ENCODE measurements at places on chromosomes 7 and 10.

DNA sequence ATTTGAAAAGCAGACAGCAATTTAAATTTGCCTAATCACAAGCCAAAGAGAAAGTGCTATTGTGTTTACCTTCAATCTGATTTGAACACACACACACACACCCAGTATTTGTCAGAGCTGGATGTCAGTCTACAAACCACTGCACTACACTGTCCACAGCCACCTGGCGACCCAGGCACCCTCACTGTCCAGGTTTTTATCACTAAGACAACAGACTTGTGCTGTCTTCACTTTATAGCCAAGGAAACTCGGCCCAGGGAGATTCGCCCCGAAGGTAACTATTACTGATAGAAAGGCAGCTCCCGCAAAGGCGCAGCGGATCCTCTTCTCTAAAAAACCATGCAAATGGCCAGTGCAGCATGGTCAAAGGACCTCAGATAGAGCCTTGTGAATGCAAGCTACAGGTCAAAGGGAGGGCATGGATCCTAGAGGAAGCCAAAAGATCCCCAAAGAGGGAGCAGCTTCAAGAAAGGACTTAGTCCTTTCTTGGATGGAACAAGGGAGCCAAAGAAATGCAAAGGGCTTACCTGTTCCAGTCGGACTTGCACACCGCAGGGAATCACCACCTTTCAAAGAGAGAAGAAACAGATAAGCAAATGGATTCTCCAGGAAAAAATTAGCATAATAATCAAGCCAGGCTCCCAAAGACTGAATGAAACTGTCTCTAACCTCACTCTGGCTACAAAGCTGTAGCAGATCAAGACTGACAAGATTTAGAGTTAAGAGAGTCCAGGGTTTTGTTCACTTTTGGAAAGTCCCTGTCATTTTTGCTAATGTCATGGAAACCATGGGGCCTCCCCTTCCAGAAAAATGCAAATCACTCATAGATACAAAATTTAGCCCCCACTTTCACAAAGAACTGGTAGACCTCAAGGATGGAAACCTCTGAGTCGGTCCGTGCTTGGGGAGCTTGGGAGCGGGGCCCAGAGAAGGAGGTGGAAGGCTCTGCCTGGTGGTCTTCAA lies 101.1 kb downstream of the TNS3 start:
- peak; percentile 75 for DNase-seq

DNA sequence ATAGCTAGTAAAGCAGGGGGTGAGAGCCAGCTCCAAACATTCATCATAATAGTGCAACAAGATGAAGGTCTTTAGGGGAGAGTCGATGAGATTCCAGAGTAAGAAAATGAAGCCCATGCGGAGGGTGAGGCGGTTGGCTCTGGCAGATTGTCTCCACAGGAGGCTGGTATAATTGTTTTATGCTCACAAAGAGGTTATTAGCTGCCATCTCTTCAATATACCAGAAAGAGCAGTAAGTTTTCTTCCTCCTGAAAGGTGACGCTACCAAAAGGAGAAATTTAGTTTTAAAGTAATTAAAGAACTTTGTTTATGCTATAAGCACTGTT lies 59.2 kb upstream of the KCNIP2 start:
- no peak for DNase-seq

GRCh38 chr7:20651960-20652544 lies 36.6 kb downstream of the ABCB5 start:
- DNase-seq, result no peak

GRCh38 chr7:49479441-49479840 lies 294.0 kb upstream of the VWC2 start:
- no peak for DNase-seq

- no peak for DNase-seq
Measured at GRCh38 chr10:112024079-112024478, 159.5 kb downstream of the GPAM start.

DNA sequence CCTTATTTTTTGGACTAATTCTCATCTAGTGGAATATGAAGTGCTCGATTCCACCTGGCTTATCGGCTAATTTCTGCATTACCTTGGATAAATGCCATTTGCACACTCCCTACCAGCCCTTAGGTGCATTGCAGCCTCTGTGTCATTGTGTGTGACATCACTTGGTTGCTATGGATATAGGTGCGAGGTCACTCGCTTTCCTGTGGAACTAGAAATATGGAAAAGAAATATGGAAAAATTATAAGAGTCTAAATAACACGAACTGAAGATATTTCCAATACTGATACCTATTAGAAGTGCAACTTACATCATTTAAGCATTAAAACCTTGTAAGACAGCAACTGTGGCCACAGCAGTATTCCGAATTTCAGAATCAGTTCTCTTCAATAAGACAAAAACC lies 2.0 kb downstream of the YWHAG start:
- DNase-seq, result no peak

- no peak for DNase-seq
Measured at GRCh38 chr7:143382126-143382790, 1.1 kb downstream of the ZYX start.

DNA sequence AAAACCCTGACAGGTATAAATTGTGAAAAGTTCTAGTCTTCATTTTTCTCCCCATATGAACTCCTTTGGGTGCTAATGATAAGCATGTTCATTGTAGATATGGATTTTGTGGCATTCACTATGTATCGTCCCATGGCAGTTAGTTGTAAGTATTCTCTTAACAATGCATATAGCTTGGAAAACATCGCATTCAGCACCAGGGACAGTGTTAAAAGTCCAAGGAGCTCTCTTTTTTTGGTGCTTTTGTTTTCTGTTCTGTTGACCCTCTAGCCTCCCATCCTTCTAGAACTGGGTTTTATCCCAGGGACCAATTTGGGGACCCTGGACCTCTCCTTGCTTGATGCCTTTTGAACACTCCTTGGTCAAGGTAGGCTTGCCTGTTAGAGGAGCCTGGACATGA lies 37.7 kb downstream of the INSYN2A start:
- DNase-seq, result no peak

- DNase-seq, result no peak
Measured at GRCh38 chr10:110485541-110485940, 12.2 kb upstream of the DUSP5 start.

- DNase-seq, result no peak
Measured at GRCh38 chr7:129908181-129908580, 44.6 kb downstream of the UBE2H start.

DNA sequence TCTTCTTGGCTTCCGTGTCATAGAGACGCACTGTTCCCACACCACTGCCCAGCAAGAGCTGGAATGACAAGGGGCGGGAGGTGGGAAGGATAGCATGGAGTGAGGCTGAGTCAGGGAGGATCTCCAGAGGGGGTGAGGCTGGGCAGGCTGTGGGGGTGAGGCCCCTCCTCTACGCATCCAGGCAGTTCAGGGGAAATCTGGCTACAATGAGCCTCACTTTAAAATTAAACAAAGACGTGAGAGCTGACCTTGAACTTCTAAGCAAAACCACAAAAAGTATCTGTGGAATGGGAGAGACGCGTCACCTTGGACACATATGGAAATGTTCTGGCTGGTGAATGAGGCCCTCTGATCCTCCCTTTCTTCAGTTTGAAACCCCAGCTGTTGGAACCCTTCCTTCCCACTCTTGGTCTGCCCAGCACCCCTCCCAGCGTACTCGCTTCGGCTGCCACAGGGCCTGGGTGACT lies 17.7 kb downstream of the WDR91 start:
- DNase-seq, result no peak

- no peak for DNase-seq
Measured at GRCh38 chr7:915291-916218, 38.9 kb downstream of the ADAP1 start.

DNA sequence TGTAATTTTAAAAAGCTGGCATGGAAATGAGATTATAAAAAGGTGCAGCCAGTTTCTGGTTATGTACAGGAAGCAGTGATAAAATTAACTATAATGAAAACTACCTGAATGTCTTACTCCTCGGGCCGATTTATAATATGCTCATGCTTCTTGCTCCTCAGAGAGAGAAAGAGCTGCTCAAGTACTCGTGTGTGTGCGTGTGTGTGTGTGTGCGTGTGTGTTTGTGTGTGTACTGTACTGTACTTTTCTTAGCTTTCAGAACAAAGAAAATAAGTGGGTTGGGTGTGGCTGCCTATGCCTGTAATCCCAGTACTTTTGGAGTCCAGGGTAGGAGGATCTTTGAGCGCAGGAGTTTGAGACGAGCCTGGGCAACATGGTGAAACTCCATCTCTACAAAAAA lies 96.6 kb upstream of the NMT2 start:
- no peak for DNase-seq

DNA sequence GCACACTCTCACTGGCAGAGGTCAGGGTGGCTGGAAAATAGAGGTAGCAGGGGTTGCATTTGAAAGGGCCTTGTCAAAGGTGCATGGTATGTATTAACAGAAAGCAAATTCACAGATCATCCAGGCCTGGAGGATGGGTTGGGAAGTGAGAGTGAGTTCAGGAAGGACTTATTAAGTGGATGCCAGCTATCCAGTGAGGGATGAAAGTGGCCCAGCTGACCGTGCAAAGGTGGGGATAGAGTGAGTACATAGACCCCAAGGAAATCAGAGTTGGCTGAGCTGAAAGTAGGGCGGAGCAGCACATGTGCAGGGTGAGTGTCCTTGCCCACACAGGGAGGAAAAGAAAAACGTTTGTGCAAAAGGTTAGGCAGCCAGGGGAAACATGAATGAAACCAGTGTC lies 58.1 kb downstream of the HECW1 start:
- DNase-seq, result no peak

DNA sequence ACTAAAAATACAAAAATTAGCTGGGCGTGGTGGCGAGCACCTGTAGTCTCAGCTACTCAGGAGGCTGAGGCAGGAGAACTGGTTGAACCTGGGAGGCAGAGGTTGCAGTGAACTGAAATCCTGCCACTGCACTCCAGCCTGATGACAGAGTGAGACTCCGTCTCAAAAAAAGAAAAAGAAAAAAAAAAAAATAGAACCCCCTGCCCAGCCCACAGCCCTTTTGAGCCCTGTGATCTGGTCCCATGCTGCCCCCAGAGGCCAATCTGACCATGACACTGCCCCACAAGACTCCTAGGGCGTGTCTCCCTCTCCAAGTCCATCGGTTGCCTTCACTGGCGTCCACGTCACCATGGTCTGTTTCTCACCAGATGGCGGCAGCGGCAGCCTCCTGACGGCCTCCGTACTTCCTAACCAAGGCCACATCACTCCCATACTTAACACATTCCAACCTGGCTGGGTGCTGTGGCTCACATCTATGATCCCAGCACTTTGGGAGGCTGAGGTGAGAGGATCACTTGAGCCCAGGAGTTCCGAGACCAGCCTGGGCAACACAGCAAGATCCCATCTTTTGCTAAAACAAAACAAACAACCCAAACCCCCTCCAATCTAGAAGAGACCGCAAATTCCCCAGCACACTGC lies 18.0 kb downstream of the STX1A start:
- peak; percentile 73 for DNase-seq

- DNase-seq, result no peak
Measured at GRCh38 chr7:124718032-124718766, 47.4 kb downstream of the GPR37 start.

- DNase-seq, result no peak
Measured at GRCh38 chr10:74637685-74638084, 188.7 kb upstream of the KAT6B start.

GRCh38 chr7:104650991-104651640 lies 322.7 kb downstream of the LHFPL3 start:
- DNase-seq, result no peak

DNA sequence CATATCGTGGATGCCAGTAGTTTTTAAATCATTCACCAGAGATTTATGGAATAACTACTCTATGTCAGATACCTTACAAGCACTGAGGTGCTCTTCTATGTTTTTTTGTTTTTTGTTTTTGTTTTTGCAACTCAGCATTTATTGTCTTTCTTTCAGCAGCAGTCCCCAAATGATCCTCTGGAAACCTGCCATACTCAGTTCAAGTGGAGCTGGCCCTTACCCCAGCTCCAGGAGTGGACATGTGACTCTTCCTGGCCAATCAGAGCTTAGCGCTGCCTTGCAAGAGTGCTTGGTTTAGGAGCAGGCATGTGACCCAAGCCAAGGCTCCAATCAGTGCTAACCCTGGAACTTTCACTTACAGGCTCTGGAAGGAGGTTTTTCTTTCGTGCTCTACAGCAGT lies 356.6 kb upstream of the ZMIZ1 start:
- no peak for DNase-seq

DNA sequence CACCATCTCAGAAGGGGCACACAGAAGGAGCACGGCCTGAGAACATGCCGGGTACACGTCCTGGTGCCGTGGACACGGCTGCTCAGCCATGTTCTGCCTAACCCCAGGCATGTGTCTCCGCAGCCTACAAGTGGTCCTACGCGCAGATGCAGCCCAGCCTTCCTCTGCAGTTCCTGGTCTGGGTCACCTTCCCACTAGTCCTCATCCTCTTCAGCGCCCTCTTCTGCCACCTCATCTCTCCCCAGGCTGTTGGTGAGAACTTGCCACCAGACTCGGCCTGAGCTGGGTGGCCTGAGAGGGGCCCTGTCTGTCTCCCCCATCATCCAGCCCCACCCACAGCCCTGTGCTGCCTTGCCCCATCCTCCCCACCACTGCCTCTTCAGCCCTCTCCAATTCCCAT lies 5.3 kb downstream of the CLCN1 start:
- DNase-seq, result no peak

- no peak for DNase-seq
Measured at GRCh38 chr10:792792-793100, 103.3 kb upstream of the DIP2C start.

DNA sequence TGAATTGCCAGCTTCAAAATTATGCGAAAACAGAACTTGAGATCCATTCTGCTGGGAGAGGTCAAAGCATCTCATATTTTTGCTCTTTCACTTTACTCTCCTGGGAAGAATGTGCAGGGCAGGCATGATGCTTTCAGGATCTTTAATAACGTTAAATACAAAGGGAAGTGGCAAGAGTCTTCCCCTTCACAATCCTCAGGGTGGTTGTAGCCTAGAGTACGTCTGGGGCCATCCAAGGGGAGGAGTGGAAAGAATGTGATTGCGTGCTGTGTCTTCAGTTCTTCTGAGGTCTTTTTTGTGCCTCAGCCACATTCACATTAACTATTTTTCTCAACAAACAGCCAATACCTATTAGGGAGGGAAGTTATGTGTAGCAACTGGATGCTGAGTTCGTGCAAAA lies 207.3 kb downstream of the HGF start:
- no peak for DNase-seq
